ENCODE measurements at places on chromosomes 1 and 21.

DNA sequence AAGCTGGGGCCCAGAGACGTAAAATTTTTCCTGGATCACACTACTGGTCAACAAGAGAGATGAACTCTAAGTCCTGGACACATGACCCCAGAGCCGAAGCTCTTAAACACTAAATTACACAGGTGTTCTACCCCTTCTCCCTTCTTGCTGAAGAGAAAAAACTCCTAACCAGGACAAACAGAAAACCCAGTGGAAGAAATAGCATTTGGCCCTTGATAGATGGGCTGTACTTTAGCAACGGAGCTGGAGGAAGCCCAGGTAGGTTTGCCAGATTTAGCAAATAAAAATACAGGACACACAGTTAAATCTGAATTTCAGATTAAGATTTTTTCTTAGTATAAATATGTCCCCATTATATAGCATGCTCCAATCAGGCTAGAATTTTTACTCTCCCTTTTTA lies 72.7 kb downstream of the DIRAS3 start:
- no peak for DNase-seq

DNA sequence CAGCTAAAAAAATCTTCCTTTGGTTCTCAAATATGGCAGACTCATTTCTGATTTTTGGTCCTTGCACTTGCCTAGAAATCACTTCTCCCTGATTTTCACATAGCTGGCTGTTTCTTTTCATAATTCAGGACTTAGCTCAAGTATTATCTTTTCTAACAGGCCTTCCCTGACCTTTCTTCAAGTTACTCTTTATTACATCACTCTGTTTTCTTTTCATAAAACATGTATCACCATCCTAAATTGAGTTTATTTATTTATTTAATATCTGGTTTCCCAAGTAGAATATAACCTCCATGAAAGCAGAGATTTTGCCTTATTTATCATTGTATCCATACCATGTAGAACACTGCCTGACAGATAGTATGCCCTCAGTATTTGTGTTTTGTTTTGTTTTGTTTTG lies 18.2 kb upstream of the GNG5 start:
- no peak for DNase-seq

DNA sequence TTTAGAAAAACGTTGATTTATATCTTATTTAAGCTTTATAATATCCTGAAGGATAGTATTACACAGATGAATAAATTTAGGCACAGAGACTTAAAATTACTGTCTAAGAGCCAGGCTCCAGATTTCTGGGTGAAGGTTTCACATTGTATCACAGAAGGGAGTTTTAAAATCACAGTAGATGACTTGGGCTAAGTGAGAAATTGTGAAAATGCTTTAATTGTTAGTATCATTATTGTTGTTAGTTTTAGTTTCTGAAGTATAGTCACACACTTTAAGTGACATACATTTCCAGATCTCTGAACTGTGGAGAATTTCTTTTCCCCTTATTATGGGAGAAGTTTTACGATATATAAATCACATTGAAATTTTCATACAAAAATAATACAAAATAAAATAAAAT lies 83.5 kb downstream of the NDUFS5 start:
- no peak for DNase-seq

- DNase-seq, result peak; percentile 5
These were observed 62.8 kb downstream of the RUNX3 start for GRCh38 chr1:24867084-24867870.

DNA sequence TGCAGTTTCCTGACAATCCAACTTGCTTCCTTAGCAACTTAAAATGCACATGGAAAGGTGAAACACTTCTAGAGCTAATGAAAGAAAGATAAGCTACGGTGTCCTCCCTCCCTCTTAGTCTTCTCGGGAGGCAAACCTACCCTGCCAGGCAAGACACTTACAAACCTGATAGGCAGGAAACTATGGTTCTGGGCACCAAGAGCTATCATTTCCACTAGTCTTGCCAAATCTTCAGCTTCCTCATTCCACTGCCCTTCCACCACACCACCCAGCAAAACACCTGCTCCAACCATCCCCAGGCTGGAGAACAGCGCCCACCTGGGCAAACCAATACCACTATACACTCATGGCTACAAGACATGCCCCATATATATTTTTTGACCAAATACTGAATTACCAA lies 15.2 kb downstream of the NDC1 start:
- no peak for DNase-seq

- DNase-seq, result no peak
These were observed 44.5 kb upstream of the PRRX1 start for GRCh38 chr1:170619241-170620028.

DNA sequence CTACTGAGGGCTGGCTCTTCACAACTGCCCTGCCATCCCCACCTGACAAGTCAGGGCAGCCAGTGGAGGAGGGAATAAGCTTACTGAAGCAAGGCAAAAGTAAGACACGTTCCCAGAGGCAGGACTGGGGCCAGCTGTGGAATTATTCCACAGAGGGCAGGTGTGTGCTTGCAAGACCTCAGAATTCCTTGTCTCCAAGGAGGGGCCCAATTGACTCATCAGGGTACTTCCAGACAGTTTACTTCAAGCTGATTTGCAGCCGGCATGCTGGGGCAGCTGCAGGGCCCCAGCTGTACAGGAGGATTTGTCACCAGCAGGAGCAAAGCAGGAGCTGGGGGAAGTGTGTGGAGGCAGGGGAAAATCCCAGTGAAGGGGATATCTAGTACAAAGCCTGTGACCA lies 167.5 kb upstream of the CAMK1G start:
- no peak for DNase-seq

GRCh38 chr1:39238476-39238875 lies 34.0 kb downstream of the MACF1 start:
- no peak for DNase-seq

DNA sequence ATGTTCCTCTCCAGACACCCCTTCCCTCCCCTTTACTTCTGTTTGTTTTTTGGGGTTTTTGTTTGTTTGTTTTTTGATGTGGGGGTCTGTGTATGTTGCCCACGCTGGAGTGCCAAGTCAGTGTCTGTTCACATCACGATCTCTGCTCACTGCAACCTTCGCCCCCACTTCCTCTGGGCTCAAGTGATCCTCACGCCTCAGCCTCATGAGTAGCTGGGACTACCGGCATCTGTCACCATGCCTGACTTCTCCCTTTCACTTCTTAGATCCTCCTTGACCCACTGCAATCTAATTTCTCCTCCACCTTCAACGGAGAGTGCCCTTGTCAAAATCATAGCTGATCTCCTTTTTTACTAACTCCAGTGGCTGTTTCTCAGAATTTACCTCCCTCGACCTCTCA lies 100.7 kb upstream of the KIF26B start:
- no peak for DNase-seq

DNA sequence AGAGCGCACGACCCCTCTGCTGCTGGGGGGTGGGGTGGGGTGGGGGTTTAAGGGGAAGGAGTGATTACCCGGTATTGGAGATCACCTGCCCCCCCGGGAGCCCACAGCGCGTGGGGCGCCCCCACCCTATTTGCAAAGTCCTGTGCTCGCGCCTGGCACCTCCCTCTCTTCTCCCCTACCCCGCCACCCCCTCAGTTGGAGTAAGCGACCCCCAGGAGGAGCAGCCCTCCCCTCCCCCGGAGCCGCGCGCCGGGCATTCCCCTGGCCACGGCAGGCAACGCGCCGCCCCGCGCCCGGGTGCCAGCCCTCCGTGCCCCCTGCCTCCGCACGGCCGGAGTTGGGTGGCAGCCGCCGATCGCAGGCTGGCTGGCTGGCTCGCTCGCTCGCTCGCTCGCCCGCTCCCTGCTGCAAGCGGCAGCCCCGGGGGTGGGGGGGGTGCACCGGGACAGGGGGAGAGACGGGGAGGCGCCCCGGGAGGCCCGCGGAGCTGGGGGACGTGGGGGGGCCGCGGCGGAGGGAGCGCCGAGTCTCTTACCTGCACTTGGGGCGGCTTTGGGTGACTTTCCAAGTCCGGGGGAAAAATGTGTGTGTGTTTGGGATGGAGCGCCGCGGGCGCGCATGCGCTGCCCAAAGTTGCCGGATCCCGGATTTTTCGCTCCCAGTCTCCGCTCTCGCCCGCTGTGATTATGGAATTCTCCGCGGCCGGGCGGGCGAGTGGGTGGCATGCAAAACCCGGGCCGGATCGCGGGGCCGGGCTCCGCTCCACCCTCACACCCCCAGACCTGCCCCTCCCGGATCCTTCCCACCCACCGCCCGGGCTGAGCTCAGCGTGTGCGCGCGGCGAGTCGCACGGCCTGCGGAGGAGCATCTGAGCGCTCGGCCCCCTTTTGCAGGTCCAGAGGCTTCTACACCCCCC lies at the start of gene CASZ1:
Gene CASZ1 (minus strand): TSS at position 618 of the 916 bp plus-strand sequence. CDS start 102,757 bp downstream, outside the sequence.
- DNase-seq, result no peak

DNA sequence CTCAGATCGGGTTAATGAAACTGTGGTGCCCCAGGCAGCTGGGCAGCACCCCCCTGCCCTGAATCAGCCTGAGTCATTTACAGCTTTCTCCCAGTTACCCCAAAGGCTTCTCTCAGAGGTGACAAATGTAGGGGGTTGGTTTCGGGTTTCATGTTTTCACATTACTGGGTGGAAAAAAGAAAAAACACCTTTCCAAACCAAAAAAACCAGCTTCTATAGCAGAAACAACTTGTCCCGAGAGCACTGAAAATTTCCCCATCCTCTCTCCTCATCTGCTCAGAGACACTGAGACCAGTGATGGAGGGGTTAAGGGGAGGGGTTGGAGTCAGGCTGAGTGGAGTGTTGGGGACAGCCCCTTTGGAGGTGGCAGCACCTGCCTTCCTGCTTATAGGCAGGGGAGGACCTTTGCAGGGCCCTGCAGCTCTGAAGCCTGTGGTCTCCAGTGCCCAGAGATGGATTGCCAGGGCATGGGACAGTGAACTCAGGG lies 15.6 kb downstream of the UTP11 start:
- peak; percentile 87 for DNase-seq

DNA sequence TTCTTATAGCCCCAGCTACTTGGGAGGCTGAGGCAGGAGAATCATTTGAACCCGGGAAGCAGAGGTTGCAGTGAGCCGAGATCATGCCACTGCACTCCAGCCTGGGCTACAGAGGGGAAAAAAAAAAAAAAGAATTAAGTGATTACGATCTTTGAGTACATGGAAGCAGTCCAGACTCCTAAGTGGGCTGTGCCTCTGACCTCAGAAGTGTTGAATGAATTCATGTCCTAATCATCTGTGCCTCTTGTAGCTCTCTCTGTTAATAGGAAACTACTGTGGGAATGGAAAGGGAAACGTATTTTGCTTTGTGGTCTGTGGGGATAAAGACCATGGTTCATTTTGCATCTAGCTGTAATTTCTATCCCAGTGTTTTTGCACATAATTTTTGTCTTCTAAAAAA lies 8.4 kb upstream of the IVNS1ABP start:
- DNase-seq, result no peak

DNA sequence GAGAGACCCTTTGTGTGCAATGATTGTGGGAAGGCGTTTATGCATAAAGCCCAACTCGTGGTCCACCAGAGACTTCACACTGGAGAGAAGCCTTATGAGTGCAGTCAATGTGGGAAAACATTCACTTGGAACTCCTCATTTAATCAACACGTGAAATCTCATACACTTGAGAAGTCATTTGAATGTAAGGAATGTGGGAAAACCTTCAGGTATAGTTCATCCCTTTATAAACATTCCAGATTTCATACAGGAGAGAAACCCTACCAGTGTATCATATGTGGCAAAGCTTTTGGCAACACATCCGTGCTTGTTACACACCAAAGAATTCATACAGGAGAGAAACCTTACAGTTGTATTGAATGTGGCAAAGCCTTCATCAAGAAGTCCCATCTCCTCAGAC lies 15.5 kb downstream of the ZNF684 start:
- no peak for DNase-seq

- no peak for DNase-seq
These were observed 47.9 kb upstream of the SLC44A3 start for GRCh38 chr1:94772230-94772641.

- DNase-seq, result no peak
These were observed 417.0 kb downstream of the PTBP2 start for GRCh38 chr1:97138515-97139032.

- no peak for DNase-seq
These were observed 97.0 kb upstream of the C1orf174 start for GRCh38 chr1:3996846-3997705.

- DNase-seq, result no peak
These were observed 50.0 kb upstream of the IGSF21 start for GRCh38 chr1:18057623-18058022.
